ENCODE measurements at places on chromosomes 12 and 14.

DNA sequence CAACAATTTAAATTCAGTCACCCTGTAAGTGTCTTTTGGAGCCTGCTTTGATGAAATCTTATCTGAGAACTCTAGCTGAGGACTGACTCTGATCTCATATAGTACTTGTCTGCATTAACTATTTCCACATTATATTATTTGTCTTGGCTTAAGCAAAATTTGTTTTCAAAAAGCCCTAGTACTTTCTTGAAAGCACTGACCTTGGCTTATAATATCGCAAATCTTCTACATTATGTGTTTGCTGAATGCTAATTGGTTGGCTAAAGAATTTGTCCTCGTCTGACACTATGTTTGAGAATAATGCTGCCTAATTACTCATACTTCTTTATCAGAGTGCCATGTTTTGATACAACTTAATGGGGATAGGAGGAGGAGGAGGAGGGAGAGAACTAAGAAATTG lies 46.9 kb upstream of the FLRT2 start:
- no peak for DNase-seq

DNA sequence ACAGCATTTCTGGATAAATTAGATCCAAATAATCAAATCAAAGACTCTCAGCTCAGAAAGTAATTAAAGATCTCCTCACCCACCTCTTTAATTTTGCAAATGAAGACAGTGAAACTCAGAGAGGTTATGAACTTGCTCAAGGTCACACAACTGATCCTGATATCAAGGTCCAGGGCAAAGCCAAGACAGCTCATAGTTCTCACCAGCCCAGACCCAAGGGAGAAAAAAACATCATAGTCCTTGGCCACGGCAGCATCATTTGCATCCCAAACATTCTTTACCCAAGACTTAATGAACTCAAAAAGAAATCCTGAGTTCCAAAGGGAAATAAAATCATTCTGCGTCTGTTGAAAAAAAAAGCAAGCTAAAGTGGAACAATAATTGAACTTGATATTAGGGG lies 112.1 kb downstream of the DAD1 start:
- DNase-seq: no peak

GRCh38 chr12:118120579-118121363 lies 15.2 kb upstream of the PEBP1 start:
- DNase-seq: peak; percentile 69

DNA sequence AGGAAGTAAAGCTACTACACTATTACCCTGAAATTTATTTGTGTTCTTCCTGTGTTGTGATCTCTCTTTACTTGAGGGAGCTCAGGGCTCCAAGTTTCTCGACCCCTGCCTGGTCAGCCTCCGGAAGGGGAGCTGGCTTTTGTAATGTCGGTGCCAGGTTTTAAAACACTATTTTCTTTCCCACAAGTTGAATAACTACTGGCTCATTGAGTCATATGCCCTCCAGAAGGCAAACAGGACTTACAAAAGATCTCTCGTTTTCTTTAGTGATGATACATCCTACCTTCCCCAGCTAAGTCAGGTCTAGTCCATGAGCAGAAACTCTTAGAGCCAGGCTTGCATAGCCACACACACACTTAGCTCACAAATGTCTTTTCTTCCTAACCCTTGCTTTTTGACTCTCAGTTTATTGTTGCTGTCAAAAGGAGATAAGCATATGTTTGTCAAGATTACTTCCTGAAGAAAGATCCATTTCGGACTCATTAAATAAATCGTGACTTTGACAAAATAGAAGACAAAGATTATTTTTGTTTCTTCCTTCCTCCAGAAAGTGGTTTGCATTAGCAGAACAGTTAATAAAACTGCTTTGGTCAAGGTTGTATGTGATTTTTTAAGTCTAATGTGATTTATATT lies 209.8 kb upstream of the FLRT2 start:
- no peak for DNase-seq
